CMK (cell line): ENCODE measurements at places on chromosomes 13 and 19.

GRCh38 chr13:94548382-94548781, 47.6 kb downstream of the TGDS start:
- no peak for DNase-seq

DNA sequence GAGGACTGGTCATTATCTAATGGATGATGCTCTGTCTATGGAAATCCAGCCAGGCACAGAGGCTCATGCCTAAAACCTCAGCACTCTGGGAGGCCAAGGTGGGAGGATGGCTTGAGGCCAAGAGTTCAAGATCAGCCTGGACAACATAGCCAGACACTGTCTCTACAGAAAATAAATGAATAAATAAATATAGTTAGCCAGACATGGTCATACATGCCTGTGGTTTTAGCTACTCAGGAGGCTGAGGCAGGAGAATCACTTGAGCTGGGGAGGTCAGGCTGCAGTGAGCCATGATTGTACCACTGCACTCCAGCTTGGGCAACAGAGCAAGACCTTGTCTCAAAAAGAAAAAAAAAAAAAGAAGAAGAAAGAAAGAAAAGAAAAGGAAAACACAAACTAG, 234.7 kb downstream of the TSHZ3 start:
- DNase-seq, result no peak

GRCh38 chr19:14116918-14117578, 514 bp downstream of the PRKACA start:
- DNase-seq, result no peak

DNA sequence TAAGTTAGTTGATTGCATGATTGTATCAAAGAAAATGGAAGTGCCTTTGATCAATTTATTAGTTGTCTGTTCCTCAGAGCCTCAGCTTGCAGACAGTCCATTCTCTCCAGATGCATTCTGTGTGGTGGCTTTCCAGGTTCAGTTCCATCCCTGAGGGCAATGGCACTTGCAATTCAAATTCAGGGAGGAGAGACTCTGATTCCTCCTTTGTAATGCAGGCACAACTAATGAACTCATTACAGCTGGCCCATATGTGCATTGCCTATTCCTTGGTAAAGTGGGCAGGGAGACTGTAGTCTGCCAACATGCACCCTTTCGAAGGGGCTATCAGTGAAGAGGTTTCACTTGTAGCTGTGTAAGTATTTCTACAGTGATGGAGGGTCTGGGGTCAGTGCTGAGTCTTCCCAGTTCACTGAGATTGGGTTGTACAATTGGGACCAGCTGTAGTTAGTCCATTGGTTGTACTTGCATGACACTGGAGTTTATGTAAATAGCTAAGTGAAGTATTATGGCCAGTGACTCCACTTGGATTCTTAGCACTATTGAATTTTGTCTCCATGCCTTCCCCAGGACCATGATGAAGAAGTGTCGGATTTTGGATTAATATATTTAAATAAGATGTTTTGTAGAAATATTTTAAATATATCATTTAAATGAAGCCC, 401.7 kb downstream of the GPC6 start:
- no peak for DNase-seq

GRCh38 chr13:48501705-48502104, 31.2 kb downstream of the RCBTB2 start:
- no peak for DNase-seq

GRCh38 chr13:46303742-46304385, 83.2 kb downstream of the RUBCNL start:
- DNase-seq, result no peak

DNA sequence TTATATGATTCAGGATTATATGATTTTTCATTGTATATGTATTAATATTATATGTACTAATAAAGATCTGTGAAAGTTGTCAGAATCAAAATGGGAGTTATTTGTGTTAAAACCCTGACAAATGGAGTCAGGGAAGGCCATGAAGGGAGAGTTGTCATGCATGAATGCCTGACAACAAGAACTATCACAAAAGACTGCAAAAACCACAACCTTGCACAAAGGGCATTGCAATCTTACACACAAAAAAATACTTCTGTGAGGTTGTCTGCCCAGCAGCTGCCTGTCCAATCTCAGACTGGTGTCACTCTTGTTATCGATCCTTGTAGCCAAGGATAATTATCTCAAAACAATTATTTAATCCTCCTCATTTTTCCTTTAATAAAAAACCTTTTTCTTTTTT, 21.2 kb upstream of the RBM26 start:
- no peak for DNase-seq

GRCh38 chr13:110628952-110629701, 13.8 kb downstream of the NAXD start:
- DNase-seq, result no peak

- no peak for DNase-seq
Observed at GRCh38 chr13:81394640-81395039, 1053.7 kb upstream of the SPRY2 start.

DNA sequence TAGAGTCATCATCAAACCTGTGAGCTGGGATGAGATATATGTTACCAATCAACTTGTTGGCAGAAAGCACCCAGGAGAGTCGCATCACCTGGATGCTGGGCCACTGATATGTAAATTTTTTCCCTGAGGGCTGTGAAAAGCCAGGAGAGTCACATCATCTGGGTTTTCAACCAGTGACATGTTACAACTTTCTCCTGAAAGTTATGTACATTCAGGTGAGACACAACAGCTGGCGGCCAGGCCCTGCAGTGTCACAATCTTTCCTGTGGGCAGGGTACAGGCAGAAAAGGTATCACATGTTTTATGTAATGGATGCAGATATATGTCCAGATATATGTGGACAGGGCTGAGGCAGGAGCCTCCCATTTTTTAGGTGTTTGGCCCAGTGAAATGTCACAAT, 13.2 kb upstream of the ZNF724 start:
- DNase-seq, result no peak

DNA sequence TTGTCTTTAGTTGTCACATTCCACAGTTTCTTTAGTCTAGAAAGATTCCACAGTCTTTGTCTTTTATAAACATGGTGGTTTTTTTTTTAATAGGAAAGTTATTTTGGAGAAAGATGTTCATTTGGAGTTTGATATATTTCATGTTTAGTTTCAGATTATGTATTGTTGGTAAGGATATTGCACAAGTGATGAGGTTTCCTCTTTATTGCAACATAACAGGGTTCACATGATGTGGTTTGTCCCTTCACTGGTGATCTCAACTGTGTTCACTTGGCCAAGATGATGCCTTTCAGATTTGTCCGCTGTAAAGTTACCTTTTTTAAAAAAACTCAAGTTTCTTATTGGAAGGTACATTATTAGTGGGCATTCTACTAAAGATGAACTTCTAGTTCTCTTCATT, 3.2 kb downstream of the ZNF230 start:
- DNase-seq, result no peak

DNA sequence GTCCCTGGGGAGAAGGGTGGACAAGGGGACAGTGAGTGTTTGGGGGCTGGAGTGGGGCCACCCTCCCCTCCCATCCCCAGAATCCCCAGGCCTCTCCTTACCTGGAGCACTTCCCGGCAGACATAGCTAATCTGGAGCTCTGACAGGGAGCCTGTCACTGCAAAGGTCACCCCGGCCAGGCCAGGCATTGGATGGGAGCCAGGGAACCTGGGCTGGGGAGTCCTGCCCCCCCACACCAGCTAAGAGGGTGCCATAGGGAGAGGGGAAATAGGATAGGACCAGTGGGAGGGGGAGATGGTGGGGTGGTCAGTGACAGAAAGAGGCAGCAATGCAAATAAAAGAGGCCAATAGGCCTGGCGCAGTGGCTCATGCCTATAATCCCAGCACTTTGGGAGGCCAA, 3.5 kb downstream of the MAP4K1 start:
- no peak for DNase-seq

DNA sequence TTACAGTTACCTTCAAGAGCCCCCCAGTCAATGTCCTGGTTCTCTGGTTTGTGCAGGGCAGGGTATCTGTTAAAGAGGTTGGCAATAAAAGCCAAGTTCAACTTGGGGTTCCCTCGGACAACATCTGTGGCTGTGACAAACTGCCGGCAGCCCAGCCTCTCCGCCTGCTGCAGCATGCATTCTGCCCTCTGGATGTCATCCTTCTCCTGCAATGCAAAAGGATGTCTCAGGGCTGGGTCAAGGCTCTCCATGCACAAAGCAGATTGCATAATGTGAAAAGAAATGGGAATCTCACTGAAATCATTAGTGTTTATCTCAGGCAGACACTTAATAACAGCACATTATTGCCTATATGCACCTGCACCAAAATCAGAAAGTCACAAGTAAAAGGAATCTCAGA, 35.1 kb downstream of the LCP1 start:
- DNase-seq, result no peak

- DNase-seq, result no peak
Observed at GRCh38 chr13:53568491-53568890, 539.9 kb downstream of the OLFM4 start.

GRCh38 chr13:50203256-50203941, 188.2 kb downstream of the KCNRG start:
- no peak for DNase-seq

DNA sequence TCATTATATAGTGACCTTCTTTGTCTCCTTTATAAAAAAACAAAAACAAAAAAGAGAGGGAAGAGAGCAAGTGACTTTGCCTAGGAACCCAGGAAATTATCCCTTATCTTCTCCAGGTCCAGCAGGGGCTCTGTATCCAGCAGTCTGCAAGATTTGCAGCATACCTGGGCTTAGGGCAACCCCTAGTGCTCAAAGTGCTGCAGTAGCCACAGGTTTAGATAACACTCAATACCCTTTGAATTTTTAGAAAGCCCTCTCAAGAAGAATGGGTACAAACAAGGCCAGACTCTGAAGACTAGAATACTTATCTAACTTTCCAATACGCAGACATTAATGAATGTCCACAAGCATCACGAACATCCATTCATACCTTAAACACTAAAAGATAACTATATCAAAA, 43.2 kb downstream of the CCNA1 start:
- no peak for DNase-seq

DNA sequence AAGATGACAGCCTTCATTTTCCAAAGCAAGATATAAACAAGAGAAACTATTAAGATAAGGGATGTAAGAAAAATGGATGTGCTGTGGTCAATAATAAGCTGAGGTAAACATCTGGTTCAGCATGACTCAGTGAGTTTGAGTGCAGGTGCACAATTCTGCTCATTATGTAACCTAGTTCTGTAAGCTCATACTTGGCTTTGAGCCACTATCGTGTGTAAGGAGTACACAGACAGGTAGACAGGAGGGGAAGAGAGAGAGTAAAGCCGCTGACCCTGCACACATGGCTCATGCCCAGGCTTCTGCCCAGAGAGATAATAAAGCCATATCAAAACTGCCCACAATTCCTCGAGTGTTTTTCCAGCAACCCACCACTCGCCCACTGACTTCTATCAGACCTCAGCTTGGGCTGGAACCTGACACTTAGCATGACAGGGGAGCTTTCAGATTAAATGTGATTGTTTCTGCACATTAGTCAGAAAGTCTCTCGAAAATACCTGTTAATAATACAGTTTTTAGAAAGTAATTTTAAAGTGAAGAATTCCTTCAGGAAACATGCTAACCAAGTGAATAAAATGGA, 51.7 kb downstream of the ZNF91 start:
- DNase-seq, result no peak

GRCh38 chr13:106038752-106039151, 496.7 kb downstream of the EFNB2 start:
- DNase-seq, result no peak

DNA sequence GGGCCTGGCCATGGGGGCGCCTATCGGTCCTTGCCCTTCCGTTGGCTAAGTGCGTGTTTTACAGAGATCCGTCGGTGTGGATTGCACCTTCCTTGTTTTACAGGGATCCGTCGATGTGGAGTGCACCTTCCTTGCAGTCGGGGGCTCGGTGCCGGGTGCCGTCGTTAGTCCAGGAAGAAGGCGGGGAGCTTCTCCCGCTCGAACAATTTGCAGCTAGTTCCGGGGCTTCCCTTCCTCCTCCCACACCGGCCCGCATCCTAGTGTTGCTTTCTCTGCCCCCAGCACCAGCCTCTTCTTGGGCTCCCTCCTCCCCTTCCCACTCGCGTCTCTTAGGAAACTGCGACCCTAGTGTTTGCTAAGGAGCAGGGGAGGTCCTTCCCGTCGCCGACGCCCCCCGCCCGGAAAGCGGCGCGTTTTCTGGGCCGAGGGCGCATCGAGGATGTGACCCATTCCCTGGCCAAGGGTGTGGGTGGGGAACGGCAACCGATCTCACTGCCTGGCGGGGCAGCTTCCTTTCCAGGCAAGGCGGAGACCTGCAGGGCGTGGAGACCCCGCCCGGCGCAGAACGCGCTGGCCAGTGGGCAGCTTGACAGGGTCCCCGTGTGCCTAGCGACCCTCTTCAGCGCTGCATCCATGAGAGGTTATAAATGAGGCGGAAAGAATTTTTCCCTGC, 75.7 kb upstream of the ZNF91 start:
- DNase-seq, result no peak

DNA sequence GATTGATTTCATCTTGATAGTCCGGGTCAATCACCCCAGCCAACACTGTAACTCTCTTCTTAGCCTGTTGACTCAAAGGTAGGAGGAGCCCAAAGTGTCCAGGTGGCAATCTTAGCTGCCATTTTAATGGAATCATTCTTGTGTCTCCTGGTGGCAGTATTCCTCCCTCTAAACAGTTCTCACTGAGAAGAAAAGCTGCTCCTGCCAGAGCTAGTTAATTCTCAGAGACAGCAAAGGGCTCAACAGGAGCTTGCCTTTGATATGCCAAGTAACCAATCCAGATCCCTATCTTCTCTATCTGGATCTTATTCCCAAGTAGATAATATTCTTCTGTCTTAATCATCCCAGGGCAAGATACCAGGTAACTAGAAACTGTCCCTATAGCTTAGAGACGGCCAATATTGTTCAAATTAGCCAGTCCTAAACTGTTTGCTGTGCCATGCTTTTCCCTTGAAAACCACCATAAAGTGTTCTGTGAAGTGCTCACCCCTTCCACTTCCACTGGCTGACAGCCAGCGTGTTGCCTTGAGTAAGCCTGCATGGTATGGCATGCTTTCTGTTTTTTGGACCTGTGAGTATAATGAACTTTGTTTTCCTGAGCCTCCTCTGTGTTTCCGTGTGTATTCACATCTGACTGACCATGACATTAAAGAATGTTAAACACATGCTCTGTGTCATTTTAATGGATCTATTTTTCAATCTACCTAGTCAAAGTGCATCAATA, 463.7 kb upstream of the SLITRK5 start:
- DNase-seq, result no peak

DNA sequence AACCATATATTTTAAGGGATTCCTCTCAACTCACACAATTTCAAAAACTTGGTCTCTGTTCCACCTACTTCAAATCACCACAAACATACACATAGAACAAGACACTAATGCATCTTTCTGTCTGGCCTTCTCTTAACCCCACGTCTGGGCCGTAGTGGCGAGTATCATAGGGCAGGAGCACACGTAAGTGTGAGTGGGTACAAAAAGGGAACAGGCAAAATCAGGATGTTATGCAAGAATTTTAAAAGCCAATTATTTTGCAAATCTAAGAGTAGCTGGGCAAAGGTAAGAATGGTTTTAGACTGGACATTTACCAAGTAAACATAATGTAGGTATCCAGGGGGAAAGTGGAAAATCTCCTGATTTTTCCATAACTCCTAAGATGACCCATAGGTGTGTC, 35.1 kb downstream of the MTMR6 start:
- no peak for DNase-seq
